Breast epithelium (tissue), 4 donors: ENCODE measurements at places on chromosomes 11 and 22.

DNA sequence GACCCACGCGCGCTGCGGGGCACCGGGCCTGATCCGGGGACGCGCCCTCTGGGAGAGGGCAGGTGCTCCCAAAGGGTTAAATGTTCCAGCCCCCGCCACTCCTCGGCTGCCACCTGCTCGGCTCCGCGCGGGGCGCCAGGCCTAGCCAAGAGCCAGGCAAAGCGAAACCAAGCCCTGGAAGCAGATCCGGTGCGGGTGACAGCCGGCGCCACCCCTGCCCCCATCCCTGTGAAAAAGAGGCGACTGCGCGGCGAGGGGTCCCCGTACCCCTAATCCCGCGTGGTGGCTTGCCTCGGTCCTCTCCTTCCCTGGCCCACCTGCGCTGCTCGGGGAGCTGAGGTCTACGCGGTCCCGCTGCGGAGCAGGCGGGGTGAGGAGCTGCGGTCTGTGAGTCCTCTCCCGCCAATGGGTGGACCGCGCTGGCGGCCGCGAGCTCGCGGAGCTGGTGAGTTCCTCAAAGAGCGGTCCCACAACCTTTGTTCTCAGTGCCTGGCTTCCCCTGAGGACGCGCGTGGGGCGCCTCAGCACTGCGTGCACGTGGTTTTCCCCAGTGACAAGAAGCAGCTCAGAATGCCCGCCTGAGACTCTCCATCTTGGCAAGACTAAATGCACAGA, at the start of gene ME3:
Gene ME3, minus strand, starts transcription at position 610 of the 615 bp plus-strand sequence.
- DNase-seq: peak; percentile 54
- no peaks in the 10 kb centered on the region for H3K36me3 ChIP-seq
- peak within 1 kb of the TSS; percentile 77 for H3K4me3 ChIP-seq
- no peaks in the 10 kb centered on the region for H3K27me3 ChIP-seq

GRCh38 chr11:122656631-122657101, 1.1 kb downstream of the UBASH3B start:
- no peaks in the 10 kb centered on the region for H3K27me3 ChIP-seq
- DNase-seq: peak; percentile 24
- H3K36me3 ChIP-seq: no peaks in the 10 kb centered on the region
- peak overlapping the region; percentile 76 for H3K4me3 ChIP-seq
- no peaks in the 10 kb centered on the region for H3K4me1 ChIP-seq

- H3K27ac ChIP-seq: peak overlapping the region; percentile 98
- H3K4me1 ChIP-seq: peaks cover 9% of the 10 kb centered on the region
- DNase-seq: peak; percentile 17
- H3K36me3 ChIP-seq: no peaks in the 10 kb centered on the region
- no peaks in the 10 kb centered on the region for H3K27me3 ChIP-seq
These were observed 4.0 kb downstream of the FTH1 start for GRCh38 chr11:61963282-61964057.

DNA sequence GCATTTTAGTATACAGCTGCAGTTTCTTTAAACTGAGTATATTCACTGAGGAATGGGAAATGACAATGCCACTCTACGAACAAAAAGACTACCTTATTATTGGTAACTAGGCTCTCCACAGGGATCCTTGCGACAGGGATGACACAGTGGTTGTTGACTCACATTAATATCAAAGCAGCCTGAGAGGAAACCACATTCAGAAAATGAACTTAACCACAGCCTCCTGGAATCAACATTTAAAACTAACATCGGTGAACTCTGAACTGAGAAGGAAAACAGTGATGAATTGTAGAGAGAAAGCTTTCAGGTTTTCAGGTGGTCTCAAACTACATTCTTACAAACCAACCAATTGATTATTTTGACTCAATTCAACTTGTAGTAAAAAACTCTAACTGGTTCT, 90.3 kb upstream of the MTMR2 start:
- H3K27me3 ChIP-seq: no peaks in the 10 kb centered on the region
- peak overlapping the region; percentile 87 for H3K27ac ChIP-seq
- no peak overlapping the region for H3K4me3 ChIP-seq
- no peaks in the 10 kb centered on the region for H3K4me1 ChIP-seq
- no peaks in the 10 kb centered on the region for H3K36me3 ChIP-seq

DNA sequence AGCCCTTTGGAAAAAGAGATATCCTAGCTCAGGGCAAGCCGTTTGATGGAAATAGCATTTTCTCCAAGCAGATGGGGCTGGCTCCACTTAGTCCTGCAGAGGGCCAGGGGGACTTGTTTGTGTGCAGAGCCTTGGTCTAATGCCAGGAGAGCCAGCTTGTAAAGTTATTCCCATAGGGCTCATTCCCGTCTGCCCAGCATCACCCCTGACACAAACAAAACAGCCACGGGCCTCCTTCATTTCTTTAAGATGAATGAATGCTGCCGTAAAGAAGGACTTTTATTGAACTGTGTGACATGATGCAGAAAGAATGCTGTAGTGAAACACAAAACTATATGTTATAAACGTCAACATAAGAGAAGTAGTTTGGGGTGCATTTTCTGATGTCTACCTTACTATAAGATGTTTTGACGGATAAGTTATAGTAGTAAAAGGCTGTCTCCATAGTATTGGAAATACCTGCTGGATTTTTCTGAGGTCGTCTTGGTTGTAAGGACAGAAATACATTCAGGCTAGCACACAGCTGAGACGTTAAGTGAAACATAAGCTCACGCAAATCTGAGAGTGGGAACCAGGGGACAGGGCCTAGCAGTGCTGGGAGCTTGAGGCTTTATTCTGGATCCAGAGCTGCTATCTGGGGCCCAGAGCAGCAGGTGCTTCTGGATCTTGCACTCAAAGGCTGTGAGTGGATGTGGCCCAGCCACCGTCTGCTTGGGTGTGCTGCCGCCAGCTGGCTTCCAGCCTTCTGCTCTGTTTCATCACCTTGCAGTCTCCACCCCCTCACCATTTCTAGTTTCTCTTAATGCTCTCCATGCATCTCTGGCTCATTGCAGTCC, 53.3 kb downstream of the NCAM1 start:
- no peaks in the 10 kb centered on the region for H3K4me1 ChIP-seq
- H3K4me3 ChIP-seq: no peak overlapping the region
- H3K27me3 ChIP-seq: no peaks in the 10 kb centered on the region
- no peak for DNase-seq

DNA sequence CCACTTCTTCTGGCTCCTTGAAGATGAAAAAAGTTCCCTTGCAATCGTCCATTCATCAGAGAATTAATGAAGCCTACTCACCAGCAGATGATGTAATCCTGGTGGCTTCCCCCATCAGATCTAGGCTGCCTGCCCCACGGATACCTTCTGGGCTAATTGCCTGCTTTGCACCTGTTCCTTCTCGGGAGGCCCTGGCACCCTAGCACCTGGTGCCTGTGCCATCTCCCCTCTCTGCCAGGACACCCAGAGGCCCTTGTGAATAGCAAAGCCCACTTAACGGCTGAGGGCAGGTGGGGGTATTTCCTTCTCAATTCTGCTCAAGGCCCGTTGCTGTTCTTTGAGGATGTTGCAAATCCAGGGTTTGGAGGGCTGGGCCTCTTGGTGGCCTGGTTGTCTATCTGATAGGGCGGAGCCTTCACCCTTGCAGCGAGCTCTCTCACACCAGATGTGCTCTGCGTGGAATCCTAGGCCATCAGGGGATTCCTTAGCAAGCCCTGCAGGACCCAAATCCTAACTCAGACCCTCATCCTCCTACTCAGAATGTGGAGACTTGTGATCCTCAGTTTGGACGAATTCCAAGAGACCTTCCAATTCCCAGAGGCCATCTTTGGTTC, at the start of gene LMO2:
Gene LMO2, minus strand, starts transcription at position 363 of the 614 bp plus-strand sequence. CDS start 22,360 bp downstream, outside the sequence.
- no peak within 1 kb of the TSS for H3K27ac ChIP-seq
- H3K36me3 ChIP-seq: no peaks in the 10 kb centered on the region
- H3K27me3 ChIP-seq: no peaks in the 10 kb centered on the region
- H3K4me1 ChIP-seq: no peaks in the 10 kb centered on the region
- DNase-seq: no peak
- H3K4me3 ChIP-seq: no peak within 1 kb of the TSS

DNA sequence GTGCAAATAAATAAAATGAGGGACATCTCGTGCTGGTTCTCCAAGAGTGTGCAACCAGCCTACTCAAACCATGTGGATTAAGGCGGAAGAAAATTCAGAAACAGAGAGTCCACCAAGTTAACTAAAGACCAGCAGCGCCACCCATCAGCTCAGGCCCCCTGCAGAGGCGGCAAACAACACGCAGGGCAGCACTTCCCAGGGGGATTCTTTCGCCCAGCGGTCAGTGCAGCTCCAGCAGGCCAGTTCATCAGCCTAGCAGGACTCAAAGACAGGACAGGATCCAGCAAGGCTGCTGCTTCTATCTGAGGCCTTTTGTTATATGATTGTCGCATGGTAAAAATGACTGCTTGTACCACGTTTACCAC, 51.7 kb downstream of the PACSIN2 start:
- peaks cover 11% of the 10 kb centered on the region for H3K4me1 ChIP-seq
- H3K27ac ChIP-seq: peak overlapping the region; percentile 74
- H3K36me3 ChIP-seq: no peaks in the 10 kb centered on the region

DNA sequence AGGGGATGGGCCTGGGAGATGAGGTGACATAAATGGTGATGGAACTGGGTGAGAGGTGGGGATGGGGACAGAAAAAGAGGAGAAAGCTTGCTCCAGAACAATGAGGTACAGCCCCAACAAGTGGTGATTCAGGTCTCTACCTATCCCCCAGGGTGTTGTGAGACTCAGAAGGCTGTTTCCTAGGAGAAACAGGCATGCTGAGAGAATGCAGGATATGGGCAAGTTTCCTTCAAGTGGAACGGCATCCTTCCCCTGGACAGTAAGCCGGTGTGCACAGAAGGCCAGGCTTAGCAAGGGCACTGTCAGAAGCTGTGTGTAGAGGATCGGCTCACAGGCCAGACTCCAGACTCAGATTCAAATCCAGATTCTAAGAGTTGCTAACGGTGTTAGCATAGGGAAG, 34.1 kb upstream of the CRTAM start:
- no peaks in the 10 kb centered on the region for H3K36me3 ChIP-seq
- no peak for DNase-seq
- H3K4me1 ChIP-seq: no peaks in the 10 kb centered on the region
- peak overlapping the region; percentile 89 for H3K27ac ChIP-seq

DNA sequence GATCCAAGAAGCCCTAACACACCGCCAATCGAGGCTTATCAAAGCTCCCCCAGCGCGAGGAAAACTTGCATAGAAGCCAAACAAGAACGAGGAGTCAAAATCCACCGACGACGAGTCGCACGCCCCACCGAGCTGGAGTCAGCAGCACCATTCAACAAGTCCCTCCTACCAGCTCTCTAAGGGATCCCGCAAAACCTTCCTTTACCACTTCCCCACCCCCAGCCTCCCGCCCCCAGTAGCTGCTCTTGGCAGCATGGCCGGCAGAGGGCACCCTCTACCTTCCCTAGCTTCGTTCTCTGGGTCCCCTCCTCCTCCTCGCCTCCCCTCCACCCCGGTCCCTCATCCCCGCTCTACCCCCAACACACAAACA, 1.4 kb downstream of the BDNF start:
- H3K27me3 ChIP-seq: no peaks in the 10 kb centered on the region
- no peak overlapping the region for H3K27ac ChIP-seq
- H3K36me3 ChIP-seq: no peaks in the 10 kb centered on the region
- peak overlapping the region; percentile 82 for H3K4me3 ChIP-seq
- H3K4me1 ChIP-seq: peaks cover 3% of the 10 kb centered on the region

DNA sequence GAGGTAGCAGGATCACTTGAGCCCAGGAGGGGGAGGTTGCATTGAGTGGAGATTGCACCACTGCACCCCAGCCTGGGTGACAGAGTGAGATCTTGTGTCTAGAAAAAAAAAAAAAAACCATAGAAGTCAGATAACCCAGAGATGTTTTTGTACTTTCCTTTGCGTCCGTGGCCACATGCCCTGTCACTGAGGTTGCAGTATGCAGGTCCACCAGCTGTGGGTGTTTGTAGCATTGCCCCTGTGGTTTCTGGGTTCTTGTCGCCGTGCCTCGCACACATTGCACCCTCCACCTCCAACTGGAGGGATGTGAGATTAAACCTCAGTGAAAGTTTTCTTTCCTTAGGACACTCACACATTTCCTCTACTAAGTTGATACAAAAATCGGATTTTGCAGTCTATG, 70.3 kb downstream of the TNRC6B start:
- H3K4me3 ChIP-seq: no peak overlapping the region
- no peaks in the 10 kb centered on the region for H3K4me1 ChIP-seq
- DNase-seq: no peak
- no peaks in the 10 kb centered on the region for H3K27me3 ChIP-seq
- H3K27ac ChIP-seq: no peak overlapping the region

- H3K4me1 ChIP-seq: no peaks in the 10 kb centered on the region
- no peaks in the 10 kb centered on the region for H3K27me3 ChIP-seq
- H3K27ac ChIP-seq: no peak overlapping the region
- H3K36me3 ChIP-seq: no peaks in the 10 kb centered on the region
These were observed 100.1 kb downstream of the PRR5L start for GRCh38 chr11:36395978-36396736.

GRCh38 chr11:44338698-44339529, 29.0 kb upstream of the ALX4 start:
- no peak overlapping the region for H3K4me3 ChIP-seq
- no peaks in the 10 kb centered on the region for H3K27me3 ChIP-seq
- no peaks in the 10 kb centered on the region for H3K4me1 ChIP-seq
- DNase-seq: no peak

- no peak overlapping the region for H3K4me3 ChIP-seq
- no peak overlapping the region for H3K27ac ChIP-seq
- H3K36me3 ChIP-seq: no peaks in the 10 kb centered on the region
- no peak for DNase-seq
These were observed 29.1 kb downstream of the CSF2RB start for GRCh38 chr22:36942556-36942955.

DNA sequence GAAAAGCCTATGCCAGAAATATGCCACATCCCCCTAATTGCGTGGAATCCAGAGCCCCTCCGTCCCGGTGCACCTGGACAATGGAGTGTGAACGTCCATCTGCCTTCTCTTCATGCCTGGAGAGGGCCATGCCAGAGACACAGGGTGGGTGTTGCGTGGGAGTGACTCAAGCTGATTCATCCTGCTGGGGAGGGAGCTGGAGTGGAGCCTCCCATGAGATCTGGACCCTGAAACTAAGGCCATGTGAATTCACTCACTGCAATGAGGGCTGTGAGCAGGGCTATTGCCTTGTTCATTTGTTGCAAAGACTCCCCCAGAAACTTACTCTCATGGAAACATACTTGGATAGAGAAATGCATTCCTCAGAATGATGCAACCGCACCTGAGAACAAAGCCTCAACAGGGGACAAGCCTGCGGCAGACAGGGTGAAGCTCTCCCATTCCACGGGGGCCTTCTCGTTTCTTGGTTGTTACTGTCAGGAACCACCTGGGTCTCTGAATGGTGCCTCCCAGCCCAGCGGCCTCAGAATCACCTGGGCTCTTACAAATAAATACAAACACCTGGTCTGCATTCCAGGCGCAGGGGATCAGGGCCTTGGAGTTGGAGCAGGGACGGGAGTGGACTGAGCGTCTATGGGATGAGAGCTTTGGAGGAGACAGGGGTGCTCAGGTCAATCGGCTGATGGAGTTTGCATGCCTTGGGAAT, 1031.2 kb downstream of the BRD1 start:
- H3K4me1 ChIP-seq: no peaks in the 10 kb centered on the region
- no peaks in the 10 kb centered on the region for H3K27me3 ChIP-seq
- H3K36me3 ChIP-seq: no peaks in the 10 kb centered on the region
- no peak overlapping the region for H3K4me3 ChIP-seq
- H3K27ac ChIP-seq: no peak overlapping the region
